Motor neuron (in vitro differentiated cells): ENCODE measurements at places on chromosomes 5 and 9. TPM values are rescaled to one million over a fixed set of nuclear protein-coding genes. Genes with fewer than 3 reads are reported as not detected.

Gene PRRT1B
- not detected in 2 replicates for total RNA-seq

Gene SHISAL2B
- 0.32 and 0.54 TPM in 2 replicates for total RNA-seq

Gene IL13
- not detected in 2 replicates for total RNA-seq

Gene LECT2
- not detected in 2 replicates for total RNA-seq

Gene GFI1B
- total RNA-seq, result 0.85 and 1.1 TPM in 2 replicates

Gene OGN
- 0.16 and 0.50 TPM in 2 replicates for total RNA-seq

Gene NIPSNAP3A
- 34.6 and 41.8 TPM in 2 replicates for total RNA-seq

Gene NDOR1
- 17.6 and 19.2 TPM in 2 replicates for total RNA-seq

Gene ASPN
- total RNA-seq, result 25.0 and 30.8 TPM in 2 replicates

Gene FAM13B
- 30.1 and 30.5 TPM in 2 replicates for total RNA-seq

Gene BTNL8
- total RNA-seq, result 0.14 and 0.17 TPM in 2 replicates

Gene NUTM2F
- total RNA-seq, result 0.73 and 1.0 TPM in 2 replicates

Gene PCDHGA8
- 0.11 and 0.38 TPM in 2 replicates for total RNA-seq

GRCh38 chr9:37187713-37188439, 67.5 kb downstream of the ZCCHC7 start:
- ATAC-seq, result no peak

GRCh38 chr5:83096660-83097339, 19.5 kb downstream of the XRCC4 start:
- ATAC-seq, result no peak

- no peak for ATAC-seq
Observed at GRCh38 chr9:137353223-137354152, 51.4 kb upstream of the NRARP start.

- ATAC-seq, result peak; percentile 42
Observed at GRCh38 chr5:107376546-107377276, 294.0 kb downstream of the EFNA5 start.

DNA sequence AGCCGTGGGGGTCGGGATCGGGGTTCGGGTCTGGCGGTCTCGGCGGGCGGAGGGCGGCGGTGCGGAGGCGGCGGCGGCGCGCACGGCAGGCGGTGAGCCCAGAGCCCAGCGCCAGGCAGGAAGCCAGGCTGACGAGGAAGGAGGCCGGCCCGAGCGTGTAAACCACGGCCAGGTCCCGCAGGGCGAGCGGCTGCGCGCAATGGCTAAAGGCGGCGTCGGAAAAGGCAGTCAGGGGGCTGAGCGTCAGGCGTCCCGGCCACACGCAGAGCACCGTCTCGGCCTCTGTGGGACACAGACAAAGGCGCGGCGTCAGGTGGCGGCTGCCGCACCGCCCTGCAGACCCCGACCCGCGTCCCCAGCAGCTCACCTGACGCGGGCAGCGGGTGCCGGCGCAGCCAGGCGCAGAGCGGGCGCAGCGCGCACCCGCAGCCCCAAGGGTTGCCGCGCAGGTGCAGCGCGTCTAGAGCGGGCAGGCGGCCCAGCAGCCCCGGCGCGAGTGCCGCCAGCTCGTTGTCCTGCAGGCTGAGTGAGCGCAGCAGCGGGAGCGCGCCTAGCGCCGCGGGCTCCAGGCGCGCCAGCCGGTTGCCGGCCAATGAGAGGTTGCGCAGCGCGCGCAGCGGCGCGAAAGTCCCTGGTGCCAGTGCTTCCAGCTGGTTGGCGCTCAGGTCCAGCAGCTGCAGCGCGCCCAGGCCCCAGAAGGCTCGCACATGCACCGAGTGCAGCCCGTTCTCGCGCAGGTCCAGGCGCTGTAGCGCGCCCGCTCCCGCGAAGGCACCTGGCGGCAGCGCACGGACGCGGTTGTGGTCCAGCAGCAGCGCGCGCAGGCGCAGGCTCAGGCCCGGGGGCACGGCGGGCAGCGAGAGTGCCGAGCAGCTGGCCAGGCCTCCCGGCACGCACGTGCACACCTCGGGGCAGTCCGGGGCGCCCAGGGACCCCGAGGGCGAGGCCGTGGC, 671 bp downstream of the LRRC26 start:
- ATAC-seq, result peak; percentile 46

DNA sequence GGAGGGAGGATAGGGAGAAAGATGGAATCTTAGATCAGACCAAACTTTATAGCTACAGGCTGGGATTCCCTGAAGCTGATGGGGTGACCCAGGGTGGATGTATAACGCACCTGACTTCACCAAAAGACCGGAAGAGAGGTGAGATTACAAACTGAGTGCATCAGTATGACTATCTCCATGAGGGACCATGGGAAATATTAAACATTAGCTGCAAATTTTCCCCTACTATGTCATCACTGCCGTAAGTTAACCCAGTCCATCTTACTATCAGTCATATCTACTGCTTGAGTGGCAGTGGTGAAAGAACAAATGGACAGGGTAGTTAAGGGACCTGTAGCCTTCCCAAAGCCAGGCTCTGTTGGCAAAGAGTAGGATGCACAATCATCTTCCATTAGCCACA, 368.3 kb downstream of the EFNA5 start:
- no peak for ATAC-seq

DNA sequence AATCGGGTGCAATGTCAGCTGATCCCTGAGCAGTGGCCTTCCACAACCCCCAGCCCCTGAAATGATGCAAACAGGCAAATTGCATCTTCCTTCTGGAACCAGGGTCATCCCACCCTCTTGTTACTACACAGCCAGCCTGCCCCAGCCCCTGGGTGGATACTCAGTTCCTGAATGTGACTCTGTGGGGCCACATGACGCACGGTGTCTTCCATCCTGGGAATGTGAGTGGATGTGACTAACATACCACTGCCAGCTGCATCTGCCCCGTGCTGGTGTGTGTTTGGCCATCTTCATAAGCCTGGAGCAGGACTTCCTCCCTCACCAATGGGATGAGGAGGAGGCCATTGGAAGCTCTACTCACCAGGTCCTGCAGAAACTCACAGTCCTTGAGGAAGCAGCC, 257.9 kb upstream of the ADAMTS16 start:
- no peak for ATAC-seq

DNA sequence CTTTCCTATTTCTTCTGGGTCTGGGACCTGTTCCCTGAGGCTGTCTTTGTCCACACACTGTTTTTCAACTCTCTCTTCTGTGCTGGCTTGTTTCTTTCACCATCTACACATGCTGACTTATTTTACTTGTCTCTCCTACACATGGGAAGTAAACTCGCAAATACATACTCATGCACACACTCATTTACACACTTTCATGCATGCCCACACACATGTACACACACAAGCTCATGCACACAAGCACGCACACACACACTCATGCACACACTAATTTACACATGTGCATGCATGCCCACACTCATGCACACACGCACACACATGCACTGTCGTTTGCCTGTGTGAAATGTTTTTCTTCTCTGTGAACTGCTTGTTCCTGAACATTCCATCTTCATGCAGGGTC, 169.0 kb downstream of the IRX2 start:
- no peak for ATAC-seq

DNA sequence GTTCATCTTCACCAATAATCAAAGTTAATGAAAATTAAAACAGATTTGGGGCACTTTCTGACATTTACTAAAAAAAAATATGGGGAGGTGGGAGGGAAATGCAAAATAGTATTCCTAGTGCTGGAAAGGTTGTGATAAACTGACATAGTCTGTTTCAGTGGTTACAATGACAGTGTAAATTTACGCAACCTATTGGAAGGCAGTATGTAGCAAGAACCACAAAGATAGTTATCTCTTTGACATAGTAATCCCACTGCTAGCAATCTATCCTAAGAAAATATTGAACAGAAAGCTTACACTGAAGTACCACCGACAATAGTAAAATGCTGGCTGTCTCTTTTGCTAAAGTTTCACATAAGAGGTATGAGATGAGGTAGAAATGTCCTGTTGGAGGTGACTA, 15.1 kb upstream of the EPB41L4B start:
- no peak for ATAC-seq

- ATAC-seq, result peak; percentile 42
Observed at GRCh38 chr9:101119206-101119819, 90.8 kb downstream of the PLPPR1 start.

GRCh38 chr5:164663198-164663989, 1158.0 kb downstream of the MAT2B start:
- no peak for ATAC-seq

DNA sequence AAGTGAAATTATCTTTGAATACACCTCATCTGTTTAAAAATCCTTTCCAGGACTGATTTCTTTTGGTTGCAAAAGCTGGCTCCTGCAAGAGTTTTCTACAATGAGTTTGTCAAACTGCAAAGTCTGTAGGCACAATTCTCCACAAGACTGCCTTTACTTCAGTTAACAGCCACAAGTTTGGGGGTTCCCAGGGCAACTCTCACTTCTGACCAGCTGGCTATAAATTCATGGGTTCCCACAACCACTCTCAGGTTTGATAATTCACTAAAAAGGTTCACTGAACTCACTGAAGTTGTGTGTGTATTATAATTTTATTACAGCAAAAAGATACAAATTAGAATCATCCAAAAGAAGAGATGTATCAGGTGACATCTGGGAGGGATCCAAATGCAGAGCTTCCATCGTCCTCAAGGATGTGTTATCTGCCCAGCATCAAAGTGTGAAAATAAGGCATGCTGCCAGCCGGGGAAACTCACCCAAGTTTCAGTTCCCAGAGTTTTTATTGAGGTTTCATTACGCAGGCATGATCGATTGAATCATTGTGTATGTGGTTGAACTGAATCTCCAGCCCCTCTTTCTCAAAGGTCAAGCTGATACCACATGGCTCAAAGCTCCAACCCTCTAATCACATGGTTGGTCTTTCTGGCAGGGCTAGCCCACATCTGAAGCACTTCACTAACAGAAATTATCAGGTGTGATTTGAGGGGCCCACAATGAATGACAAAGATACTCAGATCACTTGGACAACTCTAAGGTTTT, 19.0 kb upstream of the PSIP1 start:
- ATAC-seq, result no peak

GRCh38 chr5:96254980-96255691, 177.9 kb downstream of the PCSK1 start:
- ATAC-seq, result no peak

DNA sequence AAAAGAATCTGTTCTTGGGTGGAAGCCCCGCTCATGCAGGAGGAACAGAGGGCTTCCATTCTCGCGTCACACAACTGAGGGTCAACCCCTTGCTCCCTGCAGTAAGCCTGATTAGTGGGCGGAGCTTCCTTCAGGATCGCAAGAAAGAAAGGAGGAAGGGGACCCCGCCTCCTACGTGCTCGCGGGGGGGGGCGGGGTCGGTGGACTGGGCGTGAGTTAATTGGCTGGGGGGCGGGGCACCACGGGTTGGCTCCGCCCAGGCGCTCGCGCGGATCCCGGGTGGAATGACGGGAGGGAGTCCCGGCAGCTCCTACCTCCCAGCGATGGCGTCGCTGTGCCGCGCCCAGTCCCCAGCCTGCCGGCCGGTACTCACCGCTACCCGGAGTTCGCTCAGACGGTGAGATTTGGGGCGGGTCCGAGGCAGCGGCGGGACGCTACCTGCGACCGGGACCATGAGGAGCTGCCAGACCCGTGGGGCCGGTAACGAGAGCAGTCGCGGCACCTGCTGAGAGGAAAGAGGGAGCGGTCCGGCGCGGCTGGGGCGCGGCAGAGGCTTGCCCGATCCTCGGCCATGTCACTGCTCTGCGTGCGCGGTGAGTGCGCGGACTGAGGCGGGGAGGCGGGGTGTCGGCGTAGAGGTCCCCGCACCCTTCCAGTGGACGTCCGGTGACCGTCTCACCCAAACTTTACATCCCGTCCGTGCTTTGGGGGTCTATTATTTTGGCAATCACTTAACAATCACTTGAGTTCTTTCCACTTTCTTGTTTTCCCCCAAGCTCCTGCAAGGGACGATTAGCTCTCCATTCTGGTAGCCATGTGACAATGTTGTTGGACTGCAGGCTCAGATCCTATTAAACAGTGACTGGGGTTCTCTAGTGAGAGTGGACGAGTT, at the start of gene UNC13B:
UNC13B (plus strand) TSS at position 297 of the 892 bp plus-strand sequence; CDS start at position 572, 275 bp downstream.
- ATAC-seq, result peak; percentile 97

- peak; percentile 13 for ATAC-seq
Observed at GRCh38 chr5:1667648-1668140, 131.9 kb downstream of the MRPL36 start.

GRCh38 chr9:105232207-105232606, 12.2 kb upstream of the SLC44A1 start:
- ATAC-seq, result no peak

GRCh38 chr9:89702401-89702800, 97.6 kb downstream of the GADD45G start:
- no peak for ATAC-seq

GRCh38 chr9:2637390-2637789, 15.8 kb downstream of the VLDLR start:
- ATAC-seq, result no peak

DNA sequence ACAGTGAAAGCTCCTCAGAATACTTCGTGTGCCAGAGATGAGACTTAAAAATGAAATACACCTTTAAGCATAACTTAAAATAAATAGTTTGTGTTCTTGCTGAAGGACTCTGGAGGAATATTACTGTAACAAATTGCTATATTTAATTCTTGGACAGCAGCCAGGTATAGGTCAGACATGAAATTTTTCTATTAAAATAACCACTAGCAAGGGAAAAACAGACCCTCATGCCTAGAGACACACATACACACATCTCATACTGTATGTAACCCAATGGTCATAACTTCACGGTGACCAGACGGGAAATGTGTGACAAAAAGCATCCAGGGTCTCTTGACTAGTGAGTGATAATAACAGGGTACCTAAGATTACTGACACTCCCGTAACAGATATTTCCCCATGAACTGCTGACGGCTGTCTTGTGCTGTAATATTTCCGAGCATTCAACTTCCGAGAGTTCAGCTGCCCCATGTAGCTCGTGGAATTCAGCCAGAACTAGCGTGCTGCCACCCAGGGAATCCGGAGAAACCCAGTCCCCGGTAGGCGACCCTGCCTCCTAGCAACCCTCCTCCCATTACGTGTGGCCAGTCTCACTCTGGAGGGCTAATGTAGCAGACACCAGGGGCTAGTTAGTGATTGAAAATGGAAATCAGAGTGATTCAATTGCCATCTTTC, 2295.1 kb upstream of the WWC1 start:
- ATAC-seq, result no peak

DNA sequence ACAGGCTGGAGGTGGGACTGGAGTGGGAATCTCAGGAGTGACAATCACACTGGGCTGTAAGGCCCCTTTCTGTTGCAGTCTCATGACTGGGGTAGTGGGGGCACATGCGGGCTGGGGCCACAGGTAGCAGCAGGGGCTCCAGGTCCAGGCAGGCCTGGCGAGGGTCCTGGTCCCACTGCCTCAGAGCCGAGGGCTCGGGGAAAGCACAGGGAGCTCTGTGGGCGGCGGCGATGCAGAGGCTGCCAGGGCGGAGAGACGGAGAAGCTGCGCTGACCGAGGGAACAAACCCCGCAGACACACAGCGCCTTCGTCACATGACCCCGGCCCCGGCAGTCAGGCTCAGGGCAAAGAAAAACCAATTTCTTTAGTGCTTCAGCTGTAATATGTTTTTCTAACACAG, 5.3 kb upstream of the LHX3 start:
- no peak for ATAC-seq

DNA sequence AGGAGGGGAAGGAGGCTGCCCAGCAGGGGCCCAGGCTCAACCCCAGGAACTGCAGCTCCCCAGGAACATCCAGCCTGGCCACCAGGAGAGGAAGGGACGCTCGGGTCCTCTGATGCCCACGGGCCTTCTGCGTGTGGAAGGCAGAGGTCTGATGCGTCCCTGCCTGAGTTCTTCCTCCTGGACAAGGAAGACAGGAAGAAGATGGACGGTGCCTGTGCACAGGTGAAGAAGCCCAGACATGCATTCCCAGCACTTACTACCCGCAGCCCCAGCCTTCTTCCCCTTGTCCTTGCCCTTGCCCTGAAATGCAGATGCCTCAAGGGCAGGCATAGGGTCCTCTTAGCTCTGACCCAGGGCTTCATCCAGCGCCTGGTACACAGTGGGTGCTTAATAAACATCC, 56.7 kb upstream of the IRX1 start:
- no peak for ATAC-seq

- ATAC-seq, result no peak
Observed at GRCh38 chr9:70678153-70678552, 263.7 kb upstream of the KLF9 start.
